ENCODE measurements at places on chromosomes 2 and 18.

- DNase-seq = no peak
Observed at GRCh38 chr2:54435325-54436226, 20.6 kb upstream of the SPTBN1 start.

DNA sequence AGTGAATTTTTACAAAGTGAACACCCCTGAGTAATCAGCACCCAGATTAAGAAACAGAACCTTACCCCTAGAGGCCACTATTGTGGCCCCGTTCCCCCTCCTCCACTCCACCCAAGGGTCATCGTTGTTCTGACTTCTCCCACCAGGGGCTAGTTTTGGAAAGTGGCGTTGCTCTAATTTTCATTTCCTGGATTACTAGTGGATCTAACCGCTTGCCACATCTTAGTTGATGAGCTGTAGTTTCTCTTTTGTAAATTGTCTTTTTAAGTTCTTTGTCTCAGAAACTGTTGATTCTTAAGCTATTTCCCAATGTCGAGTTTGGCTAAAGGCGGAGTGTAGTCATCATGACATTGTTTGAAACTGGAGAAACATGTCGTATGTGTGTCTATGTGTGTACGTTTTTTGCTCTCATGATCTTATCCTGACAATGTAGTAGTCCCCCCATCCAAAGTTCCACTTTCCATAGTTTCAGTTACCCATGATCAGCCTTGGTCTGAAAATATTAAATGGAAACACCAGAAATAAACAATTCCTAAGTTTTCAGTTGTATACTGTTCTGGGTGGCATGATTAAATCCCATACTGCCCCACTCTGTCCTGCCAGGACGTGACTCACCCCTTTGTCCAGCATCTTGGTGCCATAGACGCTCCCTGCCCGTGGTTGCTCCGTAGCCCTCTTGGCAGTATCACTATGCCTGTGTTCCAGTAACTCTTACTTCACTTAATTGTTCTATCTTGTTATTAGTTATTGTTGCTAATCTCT lies 71.0 kb upstream of the SP3 start:
- DNase-seq = no peak

- no peak for DNase-seq
Observed at GRCh38 chr2:237702441-237703391, 75.3 kb downstream of the LRRFIP1 start.

GRCh38 chr2:128696421-128696820 lies 377.8 kb upstream of the HS6ST1 start:
- DNase-seq = no peak

GRCh38 chr2:9809064-9809356 lies 34.3 kb upstream of the TAF1B start:
- no peak for DNase-seq

DNA sequence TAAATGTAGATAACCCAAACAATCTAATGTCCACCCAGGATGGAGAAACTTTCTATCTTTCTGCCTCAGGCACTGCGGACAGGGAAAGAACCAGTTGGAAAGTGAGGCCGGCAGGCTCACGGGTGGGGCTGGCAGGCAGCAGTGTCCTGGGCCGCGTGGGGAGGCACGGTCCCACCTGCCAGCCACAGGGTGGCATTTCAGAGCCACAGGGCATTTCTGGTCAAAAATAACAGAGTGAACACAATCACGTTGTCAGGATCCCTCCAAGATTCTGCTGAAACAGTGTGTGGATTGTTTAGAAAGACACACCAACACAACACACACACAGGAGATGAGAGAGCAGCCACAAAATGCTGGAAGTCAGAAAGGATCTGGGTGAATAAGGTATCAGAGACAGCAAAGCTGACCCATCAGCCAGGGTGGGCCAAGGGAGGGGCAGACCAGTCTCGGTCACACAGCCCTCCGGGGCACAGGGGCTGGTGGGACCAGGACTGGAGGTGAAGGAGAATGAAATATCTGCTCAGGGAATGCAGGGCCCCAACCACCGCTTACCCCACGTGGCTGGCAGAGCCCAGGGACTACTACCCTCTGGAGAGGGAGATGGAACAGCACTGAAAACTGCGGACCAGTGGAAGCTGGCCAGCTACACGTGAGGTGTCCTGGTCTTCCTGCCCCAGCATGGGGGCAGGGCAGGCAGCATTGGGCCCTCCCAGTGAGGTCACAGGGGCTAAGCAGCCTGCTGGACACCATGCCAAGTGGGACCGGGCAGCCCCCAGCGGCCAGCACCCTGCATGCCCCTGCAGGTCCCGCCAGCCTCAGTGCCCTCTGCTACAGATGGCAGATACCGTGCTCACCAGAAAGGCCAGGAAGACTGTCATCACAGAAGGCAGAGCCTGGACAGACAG lies 173.9 kb downstream of the HDAC4 start:
- DNase-seq = no peak

- DNase-seq = no peak
Observed at GRCh38 chr2:233039846-233040530, 7.5 kb downstream of the NEU2 start.

DNA sequence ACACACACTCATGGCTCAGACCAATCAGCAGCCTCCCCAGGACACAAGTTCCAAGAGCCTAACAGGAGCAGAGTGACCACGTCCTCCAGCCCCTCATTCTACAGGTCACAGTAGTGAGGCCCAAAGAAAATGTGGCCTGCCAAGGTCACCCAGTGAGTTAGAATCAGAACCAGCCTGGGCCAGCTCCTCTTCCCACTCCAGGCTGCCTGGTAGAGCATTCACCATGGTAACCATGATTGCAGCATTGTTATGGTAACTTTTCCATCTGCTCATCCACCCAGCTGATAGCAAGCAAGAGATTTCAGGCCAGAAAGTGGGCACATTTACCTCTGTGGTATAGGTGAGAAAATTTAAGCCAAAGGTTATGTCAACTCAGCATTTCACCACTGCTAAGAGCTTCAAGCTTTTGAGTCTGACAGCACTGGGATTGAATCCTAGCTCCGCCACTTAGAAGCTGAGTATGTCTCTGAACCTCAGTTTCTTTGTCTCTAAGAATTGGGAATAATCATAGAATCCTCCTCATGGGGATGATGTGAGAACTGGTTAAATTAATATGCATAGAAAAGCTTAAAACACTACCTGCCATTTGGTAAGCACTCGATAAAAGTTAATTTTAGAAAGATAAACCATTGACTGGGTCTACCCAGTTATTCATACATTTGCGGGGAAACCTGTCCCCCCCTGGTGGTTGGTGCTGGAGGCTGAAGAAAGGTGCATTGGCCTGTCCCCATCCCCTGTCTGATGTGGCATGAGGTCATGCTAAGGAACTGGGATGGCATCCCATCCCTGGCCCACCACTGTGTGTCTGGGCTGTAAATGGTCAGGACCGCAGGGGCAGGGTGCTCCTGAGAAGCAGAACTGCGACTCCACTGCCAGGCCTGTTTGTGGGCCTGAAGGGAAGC lies 181.5 kb downstream of the KLHL29 start:
- no peak for DNase-seq

DNA sequence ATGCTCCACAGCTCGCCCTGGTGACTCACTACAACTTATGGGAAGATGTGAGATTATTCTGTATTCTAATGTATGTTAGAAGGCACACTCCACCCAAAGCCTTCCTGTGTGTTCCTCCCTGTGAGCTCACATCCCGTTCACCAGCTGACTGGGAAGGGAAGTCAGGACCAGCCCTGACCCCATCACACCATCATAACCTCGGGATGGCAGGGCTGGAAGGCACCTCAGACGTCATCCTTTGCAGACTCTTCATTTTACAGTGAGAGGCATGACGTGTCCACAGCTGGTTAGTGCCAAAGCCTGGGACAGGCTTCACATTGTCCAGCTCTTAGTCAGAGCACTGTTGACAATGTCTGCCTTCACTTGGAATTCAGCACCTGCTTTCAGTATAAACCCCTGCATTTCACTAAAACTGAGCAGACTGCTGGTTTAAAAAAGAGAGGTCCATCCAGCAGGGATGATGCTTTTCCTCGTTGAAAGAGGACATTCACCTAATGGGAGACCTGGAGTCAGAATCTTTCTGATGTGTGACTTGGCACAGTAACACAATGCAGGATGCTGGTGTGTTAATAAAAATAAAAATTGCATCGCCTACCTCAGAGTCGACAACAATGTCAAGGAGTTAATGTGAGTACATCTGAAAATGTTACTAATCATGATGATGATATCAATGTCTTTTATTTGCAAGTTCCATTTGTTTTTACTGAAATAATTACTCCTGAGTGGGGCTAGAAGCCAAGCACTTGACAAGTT lies 418.0 kb upstream of the TNP1 start:
- DNase-seq = no peak

DNA sequence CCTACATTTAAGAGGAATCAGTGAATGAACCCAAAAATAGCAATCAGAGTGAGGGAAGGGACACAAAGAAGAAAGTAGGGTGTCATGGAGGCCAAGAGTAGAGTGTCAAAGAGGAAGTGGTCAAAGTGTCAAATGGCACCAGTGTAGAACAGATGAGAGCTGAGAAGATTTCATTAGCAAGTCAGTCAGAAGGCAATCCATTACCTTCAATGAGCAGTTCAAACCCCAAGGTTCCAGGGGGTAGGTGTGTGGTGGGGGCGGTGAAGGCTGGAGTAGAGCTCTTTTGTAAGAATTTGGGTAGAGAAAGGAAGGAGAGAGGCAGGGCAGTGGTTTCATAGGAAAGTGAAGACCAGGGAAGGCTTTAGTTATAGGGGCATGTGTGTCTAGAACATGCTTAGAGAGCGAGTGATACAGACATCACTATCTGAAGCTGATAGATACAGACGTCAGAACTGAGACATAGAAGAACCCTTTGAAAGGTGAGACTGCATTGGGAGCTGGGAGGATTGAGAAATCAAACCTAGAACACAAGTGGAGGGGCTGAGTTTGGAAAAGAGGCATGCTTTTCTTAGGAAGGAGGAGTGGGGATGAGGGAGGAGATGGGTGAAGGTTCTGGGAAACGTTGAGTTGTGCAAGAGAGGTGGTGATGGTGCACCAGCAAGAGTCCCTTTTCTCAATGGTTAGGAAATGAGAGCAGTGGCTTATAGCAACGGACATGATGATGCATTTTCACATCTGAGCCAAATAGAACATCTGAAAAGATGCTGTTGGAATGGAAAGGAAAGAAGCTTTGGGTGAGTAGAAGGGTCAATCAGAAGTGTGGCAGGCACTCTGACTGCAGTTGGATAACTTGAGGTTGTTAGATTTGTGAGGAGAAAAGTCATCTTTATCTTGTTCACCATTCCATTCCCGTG lies 48.9 kb upstream of the IL1RL1 start:
- DNase-seq = no peak

GRCh38 chr2:134197445-134197844 lies 56.4 kb upstream of the MGAT5 start:
- no peak for DNase-seq

All from fibroblast of skin of left quadriceps (primary cell).